ENCODE measurements at places on chromosomes 16 and 17.

DNA sequence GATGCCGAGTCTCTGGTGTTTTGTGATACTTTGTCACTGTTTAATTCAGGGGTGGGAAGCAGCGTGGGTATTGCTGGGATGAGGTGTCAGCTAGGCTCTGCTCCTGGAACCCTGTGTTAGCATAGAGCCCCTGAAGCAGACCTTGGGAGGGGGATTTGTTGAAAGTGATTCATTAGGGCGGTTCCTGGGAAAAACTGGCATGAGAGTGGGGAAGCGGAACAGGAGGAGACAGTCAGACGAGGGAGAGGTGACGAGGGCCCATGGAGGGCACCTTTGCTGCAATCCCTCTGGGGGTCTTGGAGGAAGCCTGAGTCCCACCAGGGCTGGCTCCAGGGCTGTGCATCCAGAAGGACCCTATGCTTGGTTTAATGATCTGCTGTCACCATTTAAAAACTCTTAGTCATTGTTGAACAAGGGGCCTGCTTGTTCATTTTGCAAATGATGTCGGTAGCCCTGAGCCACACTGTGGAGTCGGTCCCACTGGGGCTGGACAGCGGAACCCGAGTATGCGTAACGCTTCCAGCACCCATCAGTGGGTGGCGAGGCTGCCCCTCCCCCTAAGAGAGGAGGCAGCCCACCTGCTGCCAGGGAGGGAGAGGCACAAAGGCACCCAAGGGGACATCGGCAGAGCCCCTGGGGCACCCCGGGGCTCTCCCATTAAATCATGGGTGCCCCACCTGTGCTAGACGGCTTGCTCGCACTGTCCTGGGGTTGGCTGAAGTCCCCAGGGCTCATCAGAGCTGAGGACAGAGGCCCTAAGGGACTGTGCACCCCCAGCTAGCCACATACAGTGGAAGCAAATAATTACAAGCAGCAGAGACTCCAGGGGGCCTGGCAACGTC is 35.4 kb downstream of the WFDC1 start:
- no peak for DNase-seq

DNA sequence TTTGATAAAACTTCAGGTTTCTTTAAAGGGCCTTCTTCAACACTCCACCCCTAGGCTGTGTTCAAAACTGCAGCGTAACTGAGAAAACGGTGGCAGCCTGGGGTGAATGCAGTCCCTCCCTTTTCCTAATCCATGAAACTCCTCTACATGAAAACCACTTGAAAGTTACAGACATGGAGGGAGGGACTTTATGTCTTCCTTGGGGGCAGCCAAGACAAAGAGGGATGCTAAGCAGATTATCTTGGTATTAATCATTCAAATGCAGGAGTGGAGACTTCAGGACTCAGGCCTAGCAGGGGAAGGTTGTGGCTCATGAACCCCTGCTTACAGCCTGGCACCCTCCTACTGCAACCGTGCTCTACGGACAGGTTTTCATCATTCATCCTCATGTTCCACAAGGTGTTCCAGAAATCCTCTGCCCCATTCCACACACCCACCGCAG is 46.8 kb downstream of the RNF112 start:
- DNase-seq, result no peak

- no peak for DNase-seq
These were observed 10.2 kb downstream of the TOP2A start for GRCh38 chr17:40407460-40407859.

- no peak for DNase-seq
These were observed 113.0 kb upstream of the CIBAR2 start for GRCh38 chr16:85225257-85225656.

DNA sequence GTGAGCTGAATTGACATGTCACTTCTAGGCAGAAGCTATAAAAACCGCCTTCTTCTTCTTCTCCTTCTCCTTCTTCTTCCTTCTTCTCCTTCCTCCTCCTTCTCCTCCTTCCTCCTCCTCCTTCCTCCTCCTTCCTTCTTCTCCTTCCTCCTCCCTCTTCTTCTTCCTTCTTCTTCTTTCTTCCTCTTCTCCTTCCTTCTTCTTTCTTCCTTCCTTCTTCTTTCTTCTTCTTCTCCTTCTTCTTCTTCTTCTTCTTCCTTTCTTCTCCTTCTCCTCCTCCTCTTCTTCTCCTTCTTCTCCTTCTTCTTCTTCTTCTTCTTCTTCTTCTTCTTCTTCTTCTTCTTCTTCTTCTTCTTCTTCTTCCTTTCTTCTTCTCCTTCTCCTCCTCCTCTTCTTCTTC is 4.8 kb upstream of the FBXL19 start:
- DNase-seq, result no peak

DNA sequence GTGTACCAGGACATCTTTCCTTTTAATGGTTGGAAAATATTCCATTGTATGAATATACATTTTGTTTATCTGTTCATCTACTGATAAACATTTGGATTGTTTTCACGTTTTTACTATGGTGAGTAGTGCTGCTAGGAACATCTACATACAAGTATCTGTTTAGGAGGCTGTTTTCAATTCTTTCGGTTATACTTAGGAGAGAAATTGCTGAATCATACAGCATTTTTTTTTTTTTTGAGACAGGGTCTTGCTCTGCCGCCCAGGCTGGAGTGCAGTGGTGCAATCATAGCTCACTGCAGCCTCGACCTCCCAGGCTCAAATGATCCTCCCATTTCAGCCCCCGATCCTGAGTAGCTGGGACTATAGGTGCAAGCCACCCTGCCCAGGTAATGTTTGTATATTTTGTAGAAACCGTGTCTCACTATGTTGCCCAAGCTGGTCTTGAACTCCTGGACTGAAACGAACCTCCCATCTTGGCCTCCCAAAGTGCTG is 122.9 kb downstream of the CRLF3 start:
- DNase-seq, result no peak

GRCh38 chr17:35368081-35368830 is 5.2 kb downstream of the SLFN11 start:
- no peak for DNase-seq

DNA sequence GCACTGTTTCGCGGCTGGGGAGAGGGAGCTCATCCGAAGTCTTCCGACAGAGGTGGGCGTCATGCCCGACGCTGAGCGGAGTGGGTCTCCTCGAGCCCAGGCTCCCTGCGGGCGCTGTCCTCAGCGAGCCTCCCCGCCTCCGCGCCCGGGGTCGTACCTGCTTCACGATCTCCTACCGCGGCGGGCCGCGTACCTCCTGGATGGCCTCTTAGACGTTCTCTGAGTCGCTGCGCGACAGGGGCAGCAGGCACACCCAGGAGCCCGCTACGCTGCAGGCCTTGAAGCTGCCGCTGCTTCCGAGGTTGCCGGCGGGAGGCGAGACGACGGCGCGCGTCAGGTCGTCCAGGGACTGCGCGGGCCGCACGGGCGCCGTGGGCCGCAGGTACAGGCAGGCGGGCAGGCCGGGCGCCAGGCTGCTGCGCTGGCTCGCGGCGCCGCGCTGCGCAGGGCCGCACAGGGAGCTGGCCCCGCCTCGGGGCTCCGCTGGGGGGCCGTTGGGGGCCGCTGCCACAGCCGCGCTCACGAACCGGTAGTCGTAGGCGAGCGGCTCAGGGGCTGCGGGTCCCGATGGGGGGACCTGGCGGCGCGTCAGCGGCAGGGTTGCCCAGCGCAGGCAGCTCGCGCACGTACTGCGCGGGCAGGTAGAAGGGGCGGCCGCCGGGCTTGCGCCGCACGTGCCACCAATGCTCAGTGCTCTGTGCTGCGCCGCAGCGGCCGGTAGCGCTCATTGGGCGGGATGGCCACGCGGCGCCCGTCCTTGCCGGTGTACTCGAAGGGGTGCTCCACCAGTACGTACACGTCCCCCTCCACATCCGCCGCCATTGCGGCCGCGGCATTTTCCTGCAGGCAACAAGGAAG is 116.4 kb upstream of the SMURF2 start:
- no peak for DNase-seq

GRCh38 chr16:85553436-85554113 is 59.5 kb upstream of the GSE1 start:
- peak; percentile 48 for DNase-seq

GRCh38 chr17:2703181-2703580 is 8.4 kb downstream of the CLUH start:
- no peak for DNase-seq

DNA sequence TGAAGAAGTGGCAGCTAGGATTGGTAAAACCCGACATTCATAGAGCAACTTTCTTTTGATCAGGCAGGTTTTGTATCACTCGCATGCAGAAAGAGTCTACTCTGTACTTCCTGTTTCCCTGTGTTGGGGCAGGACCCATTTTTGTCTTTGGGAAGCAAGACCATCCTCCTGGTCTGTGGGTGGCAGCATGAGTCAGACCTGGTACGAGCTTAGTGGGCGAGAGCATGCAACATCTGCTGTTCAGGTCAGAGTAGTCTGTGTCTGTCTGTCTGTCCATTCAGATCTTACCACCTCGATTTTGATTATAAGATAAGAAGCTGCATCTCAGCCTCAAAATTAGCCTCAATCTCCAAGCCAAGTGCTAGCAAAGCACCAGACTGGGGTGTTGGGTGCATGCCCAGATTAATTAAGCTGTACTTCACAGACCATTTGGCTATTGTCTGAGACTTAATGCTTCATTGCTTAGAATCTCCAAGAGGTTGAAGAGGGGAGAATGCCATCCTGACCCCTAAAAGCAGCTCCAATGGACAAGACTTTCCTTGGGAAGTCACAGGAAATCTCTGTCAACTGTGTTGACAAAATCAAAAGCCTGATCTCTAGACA is 110.9 kb downstream of the XYLT1 start:
- peak; percentile 66 for DNase-seq

DNA sequence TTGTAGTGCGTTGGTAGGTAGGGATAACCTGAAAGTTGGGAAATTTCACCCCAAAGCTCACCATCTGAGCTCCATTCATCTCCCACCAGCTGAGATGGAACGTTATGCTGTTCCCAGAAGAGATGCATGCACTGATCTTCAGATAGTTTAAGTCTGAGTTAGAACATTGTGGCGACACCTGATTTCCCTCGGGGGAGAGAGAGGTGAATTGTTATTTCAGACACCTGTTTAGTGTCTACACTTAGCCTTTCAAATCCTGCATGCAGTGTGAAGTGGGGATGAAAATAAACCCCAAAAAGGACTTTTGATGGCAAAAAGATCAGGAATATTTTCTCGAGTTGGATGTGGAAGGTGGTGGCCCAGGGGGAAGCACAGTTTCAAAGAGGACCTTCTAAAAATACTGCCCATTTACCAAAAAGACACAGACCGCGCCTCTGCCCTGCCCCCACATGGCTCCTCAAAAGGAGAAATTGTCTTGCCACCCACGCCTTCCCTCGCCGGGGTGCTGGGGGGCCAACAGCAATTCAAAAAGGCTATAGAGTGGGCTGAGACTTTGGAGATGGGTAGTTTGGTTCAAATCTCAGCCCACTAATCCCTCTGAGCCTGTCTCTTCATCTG is 11.4 kb downstream of the CIITA start:
- no peak for DNase-seq

DNA sequence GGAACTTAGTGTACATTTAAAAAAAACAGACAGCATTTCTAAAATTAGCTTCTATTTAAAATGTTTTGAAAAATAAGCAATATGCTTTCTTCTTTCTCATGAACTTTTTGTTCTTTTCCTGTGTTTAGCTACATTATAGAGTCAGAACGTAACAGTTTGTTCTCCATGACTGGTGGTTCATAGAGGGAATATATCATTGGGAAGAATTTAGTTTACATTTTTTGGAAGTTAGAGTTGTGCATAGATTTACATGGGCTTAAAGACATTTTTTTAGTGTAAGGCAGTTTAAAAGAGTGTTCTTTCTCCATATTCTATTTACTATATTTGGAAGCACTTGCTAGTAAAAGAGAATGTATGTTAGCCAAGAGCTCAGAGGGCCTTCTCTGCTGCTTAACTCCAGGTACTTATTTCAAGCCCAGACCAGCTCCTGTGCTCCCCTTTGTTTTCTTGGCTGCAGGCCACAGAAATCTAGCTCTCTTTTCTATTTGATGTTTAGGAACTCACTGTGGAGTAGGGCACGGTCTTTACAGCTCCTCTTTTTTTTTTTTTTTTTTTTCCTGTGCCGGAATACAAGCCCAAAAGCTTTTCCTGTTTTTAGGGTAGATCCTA is 20.2 kb downstream of the AP2B1 start:
- no peak for DNase-seq

GRCh38 chr16:89020925-89021595 is 44.1 kb upstream of the CBFA2T3 start:
- DNase-seq, result no peak

GRCh38 chr16:66525396-66526180 is 24.3 kb downstream of the TK2 start:
- no peak for DNase-seq

DNA sequence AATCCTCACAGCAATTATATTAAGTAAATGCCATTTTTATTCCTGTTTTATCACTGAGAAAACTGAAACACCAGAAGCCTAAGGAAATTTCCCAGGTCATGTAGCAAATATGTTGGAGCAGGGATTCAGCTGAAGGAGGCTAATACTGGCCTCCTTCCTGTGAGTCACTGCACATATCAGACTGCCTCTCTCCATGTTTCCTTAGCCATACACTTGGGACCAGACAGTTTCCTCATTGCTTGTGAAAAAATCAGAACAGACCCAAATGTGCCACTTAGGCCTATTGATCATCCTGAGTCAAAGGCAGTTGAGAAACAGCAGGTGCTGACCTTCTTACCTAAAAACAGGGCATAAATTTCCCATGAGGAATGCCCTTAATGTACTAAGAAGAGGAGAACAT is 18.9 kb upstream of the ELAC2 start:
- no peak for DNase-seq

DNA sequence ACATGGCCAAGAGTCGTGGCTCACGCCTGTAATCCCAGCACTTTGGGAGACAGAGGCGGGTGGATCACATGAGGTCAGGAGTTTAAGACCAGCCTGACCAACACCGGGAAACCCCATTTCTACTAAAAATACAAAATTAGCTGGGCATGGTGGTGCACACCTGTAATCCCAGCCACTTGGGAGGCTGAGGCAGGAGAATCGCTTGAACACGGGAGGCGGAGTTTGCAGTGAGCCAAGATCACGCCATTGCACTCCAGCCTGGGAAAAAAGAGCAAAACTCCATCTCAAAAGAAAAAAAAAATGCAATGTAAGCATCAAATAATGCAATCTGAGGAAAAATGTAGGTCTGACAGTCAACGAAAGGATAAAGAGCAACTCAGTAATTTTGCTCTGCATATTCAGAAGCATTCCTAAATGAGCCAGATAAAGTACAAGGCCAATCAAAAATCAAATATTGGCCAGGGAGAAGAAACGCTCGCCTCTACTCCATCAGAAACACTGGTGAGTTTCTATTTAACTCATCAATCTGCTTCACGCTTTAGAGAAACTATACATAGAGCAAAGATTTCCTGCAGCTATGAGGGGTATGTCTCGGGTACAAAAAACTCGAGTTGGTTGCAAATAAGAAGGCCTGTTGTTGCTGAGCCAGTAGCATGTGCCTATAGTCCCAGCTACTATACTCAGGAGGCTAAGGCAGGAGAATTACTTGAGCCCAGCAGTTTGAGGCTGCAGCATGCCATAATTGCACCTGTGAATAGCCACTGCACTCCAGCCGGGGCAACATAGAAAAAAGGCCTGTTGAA is 3.7 kb downstream of the TXNDC11 start:
- no peak for DNase-seq

Data from activated CD4-positive, alpha-beta T cell treated with anti-CD3 and anti-CD28 coated beads, Interleukin-2, amount 50 U/mL, for 48 hours (primary cell).